ENCODE measurements at places on chromosomes 12 and 14.

DNA sequence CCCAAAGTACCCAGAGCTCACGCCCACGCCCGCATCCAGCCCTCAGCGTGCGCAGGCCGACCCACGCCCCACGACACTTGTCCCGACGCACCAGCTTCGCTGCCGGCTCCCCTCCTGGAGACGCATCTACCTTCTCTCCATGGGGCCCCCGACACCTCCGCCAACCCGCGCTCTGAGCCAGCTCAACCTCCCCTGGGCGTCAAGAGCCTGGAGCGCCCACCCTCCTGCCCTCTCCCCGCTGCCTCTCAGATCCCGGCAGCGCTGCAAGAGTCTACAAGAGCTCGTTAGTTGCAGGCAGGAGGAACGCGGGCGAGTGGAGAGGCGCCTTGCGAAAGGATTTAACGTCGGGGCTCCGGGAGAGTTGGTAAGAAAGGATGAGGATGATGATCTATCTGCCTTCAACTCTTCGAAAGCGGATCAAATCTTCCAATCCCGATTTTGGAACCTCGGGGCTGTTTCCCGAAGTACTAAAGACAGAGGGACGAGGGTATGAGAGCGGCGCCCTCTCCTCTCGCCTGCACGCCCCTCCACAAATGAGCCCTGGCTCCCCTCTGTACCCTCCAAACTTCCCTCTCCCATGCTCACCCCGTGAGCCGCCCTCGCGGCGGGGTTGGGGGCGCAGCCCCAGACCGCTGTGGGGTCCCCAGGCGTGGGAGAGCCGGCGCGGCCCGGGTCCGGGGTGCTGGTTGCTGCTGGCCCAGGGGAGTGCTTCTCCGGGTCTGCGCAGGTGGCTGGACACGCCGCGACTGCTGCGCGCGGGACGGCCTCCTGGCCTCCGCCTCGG lies 979 bp downstream of the LTBP2 start:
- DNase-seq: no peak

DNA sequence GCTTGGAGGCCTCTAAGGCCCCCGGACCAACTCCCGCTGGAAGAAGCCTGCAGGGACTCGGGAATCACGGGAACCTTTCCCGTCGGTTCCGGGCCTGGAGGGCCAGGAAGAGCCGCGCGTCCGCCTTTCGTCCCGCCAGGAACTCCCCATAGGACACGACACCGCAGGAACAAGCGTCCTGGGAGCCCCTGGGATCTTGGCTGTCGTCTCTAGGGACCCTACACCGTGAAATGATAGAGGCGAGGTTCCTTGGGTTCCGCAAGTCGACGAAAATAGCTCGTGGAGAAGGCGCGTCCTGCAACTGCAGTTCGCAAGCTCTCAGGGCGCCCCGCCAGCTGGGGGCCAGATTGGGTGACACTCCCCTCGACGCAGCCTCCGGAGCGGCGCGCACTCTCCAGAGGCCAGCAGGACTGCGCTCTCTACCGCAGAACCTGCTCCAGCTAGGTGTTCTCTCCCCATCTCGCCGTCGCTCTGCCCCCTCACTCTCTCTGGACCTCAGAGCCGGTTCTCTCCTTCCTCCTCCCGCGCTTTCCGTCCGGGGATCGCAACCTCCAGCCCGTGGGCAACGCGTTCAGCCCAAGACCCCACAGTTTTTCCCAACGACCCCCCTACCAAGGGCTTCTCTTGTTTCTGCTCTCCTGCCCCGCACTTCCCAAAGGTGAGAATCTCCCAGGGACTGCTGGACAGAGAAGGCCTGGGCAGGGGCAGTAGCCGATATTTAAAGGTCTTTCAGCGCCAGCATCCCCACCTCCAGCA lies 776 bp downstream of the BMP4 start:
- DNase-seq: no peak

DNA sequence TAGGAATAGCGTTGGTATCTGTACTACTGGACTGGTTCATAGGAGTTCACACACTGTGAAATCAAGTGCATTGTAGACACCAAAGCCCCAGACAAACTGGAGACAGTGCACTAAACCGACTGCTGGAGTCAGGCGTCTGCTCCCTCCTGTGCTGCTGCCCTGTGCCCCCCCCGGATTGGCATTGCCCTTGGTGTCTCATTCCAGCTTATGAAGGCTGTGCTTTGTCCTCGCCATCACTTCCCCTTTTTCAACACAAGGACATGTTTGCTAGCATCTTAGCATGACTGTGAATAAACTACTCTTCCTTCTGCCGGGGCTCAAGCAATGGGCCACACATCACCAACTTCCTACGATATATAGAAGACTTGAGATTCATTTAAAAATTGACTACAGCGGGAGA lies 84.0 kb downstream of the TMCC3 start:
- no peak for DNase-seq

- DNase-seq: no peak
These were observed 200.5 kb upstream of the PRICKLE1 start for GRCh38 chr12:42789808-42790760.

DNA sequence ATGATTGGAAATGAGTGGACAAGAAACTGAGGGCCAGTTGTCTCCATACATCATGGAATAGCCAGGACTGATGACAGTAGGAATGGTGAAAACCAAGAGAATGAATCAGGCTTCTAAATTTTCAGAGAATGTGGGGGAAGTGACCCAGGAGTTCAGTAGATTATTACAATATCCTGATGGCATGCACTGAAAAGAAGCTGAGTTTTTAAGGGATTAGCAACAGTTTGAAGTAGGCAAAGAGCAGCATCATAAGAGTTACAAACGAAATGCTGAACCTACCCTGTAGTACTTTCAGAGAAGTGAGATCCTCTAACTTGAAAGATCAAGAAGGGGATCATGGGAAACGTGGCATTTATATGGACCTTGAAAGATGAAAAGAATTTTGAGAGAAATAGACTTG lies 13.2 kb downstream of the SLC2A14 start:
- DNase-seq: no peak

DNA sequence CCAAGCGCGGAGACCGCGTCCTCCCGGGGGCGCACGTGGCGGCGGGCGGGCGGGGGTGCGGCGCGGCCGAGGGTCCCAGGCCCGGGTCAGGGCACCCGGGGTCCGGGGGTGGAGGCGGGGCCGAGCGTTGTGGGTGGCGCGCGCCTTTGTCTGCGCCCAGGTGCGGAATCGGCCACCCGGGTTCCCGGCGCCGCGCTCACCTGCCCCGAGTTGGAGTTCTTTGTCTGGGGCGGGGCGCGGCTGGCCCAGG lies 50.1 kb downstream of the LRCOL1 start:
- no peak for DNase-seq

DNA sequence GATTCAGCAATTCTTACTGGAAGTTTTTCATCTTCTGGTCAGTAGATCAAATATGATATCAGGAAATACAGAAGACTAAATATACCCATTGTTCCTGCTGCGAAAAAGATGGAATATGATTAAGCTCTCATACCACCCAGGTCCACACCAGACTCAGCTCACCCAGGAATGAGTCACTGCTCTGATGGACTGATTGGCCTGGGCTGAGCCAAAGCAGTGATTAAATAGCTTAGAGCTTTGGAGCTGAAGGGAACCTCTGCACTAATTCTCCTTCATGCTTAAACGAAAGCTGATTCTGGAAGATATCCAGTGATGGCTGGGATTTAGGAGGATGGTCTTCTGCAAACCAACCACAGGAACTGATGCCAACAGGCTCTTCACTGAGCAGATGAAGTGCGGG lies 62.0 kb upstream of the SYT1 start:
- DNase-seq: no peak

- DNase-seq: no peak
These were observed 273.9 kb downstream of the TMEM132D start for GRCh38 chr12:129629901-129630300.
